ENCODE measurements at places on chromosomes 6 and 20.

GRCh38 chr6:108633436-108633835 lies 72.7 kb downstream of the FOXO3 start:
- DNase-seq: no peak

- DNase-seq: no peak
Measured at GRCh38 chr6:159623156-159623555, 69.9 kb downstream of the SOD2 start.

- peak; percentile 95 for DNase-seq
Measured at GRCh38 chr6:26568601-26569432, 27.9 kb upstream of the ABT1 start.

- DNase-seq: no peak
Measured at GRCh38 chr6:89777455-89777854, 42.1 kb downstream of the MDN1 start.

- DNase-seq: no peak
Measured at GRCh38 chr20:1376007-1376406, 16.8 kb downstream of the FKBP1A start.

GRCh38 chr6:137846772-137847313 lies 20.2 kb upstream of the TNFAIP3 start:
- peak; percentile 22 for DNase-seq

DNA sequence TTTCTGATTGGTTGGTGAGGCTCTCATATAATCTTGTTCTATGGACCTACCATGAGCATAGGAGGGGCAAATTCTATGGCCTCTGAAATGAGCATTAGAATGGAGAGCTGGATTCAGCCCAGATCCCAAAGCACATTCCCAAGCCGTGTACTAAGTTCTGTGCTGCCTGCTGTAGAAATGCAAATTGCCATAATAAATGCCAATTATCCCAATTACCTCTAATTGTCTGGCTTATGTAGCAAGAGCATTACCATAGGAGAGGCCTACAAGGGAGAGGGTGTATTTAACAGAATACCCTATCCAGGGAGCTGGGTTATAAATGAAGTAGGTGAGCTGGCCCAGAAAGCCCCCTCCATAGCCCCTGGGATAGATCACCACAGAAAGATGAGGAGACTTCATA lies 126.8 kb downstream of the LRFN2 start:
- DNase-seq: no peak

GRCh38 chr6:170225852-170226417 lies 64.9 kb downstream of the DLL1 start:
- DNase-seq: no peak

GRCh38 chr6:112169541-112169940 lies 82.2 kb downstream of the FAM229B start:
- DNase-seq: no peak

DNA sequence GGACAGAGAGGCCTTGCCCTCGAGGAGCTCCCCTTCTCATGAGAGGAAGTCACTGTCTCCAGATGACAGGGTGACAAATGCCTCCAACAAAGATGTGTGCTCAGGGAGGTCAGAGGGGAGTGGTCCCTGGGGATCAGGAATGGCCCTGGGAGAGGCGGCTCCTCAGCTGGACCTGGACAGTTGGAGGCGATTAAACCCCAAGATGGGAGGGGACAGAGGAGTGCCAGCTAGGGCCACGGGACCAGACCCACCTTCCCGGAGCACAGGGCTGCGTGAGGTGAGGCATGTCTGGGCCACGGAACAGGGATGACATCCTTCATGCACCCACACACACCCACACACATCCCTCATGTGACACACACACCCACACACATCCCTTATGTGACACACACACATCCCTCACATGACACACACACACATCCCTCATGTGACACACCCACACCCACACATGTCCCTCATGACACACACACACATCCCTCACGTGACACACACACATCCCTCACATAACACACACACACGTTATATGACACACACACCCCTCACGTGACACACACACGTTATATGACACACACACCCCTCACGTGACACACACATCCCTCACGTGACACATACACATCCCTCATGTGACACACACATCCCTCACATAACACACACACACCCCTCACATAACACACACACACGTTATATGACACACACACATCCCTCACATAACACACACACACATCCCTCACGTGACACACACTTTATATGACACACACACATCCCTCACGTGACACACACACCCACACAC lies 57.4 kb upstream of the SLCO4A1 start:
- no peak for DNase-seq

DNA sequence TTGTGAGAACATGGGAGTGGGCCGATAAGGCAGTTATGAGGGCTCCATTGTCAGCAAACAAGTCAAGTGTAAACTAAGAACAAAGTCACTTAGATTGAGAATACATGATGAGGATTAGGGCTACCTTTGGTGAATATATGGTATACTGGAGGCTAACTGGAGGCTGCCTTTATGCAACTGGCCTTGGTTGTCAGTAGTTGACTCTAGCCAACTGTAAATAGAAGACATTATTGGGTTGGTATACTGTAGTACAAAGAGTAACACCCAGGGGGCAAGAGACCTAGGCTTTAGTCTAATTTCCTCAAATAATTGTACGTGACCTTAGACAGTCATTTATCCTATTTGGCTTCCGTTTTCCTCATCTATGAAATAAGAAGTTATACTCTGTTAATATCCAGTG lies 235.2 kb downstream of the ARID1B start:
- no peak for DNase-seq

- DNase-seq: no peak
Measured at GRCh38 chr6:44020664-44021425, 106.4 kb downstream of the MRPL14 start.

DNA sequence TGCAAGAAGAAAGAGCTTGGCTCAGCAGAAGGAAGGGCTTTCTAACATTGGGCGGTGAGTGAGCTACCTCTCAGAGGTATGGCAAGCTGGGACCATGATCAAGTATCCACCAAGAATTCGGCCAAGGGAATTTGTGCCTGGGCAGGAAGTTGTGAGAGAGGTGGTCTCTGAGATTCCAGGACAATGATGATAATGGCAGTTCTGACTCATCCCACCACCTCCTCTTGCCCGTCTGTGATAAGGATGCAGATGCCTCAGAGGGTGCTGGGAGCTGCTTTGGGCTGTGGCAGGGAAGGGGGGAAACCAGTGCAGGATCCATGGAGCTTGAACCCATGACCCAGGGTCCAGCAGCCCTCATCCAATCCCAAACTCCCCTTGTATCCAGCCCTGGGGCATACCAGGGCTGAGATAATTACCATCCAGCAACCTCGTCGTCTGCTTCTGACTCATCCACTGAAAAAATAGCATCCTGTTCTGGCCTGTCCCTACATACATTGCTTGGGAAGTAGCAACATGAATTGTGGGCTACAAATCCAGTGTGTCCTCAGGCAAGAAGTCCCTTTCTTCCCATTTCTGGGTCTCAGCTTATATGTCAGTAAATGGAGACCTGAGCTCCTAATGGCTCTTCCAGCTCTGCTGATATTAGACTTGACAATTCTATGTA lies 5.9 kb downstream of the TGM6 start:
- no peak for DNase-seq
